A549 treated with CORT108297 at 1 μM for 4 hours (cell line): ENCODE measurements at places on chromosomes 7 and 10. TPM values are rescaled to one million over a fixed set of nuclear protein-coding genes. Genes with fewer than 3 reads are reported as not detected.

Gene FGL2
- total RNA-seq: not detected in 5 replicates

Gene SBDS
- 98.1 to 128 TPM (median 105 TPM) in 5 replicates for total RNA-seq

Gene CTAGE4
- not detected in 5 replicates for total RNA-seq

Gene RSPH10B
- 0.04 to 0.12 TPM (median 0.10 TPM) in 3 of 5 replicates, not detected in the others for total RNA-seq

Gene TRA2A
- 69.6 to 91.0 TPM (median 71.2 TPM) in 5 replicates for total RNA-seq

Gene AIFM2
- 28.8 to 38.2 TPM (median 37.4 TPM) in 5 replicates for total RNA-seq

Gene MYO1G
- total RNA-seq: 0.08 to 0.14 TPM (median 0.12 TPM) in 5 replicates

Gene CAMK2B
- total RNA-seq: 0.12 to 0.27 TPM (median 0.17 TPM) in 5 replicates

Gene PPP1R3C
- total RNA-seq: 17.2 to 22.9 TPM (median 20.4 TPM) in 5 replicates

Gene GIMAP5
- 0.14 TPM in 1 of 5 replicates, not detected in the others for total RNA-seq

Gene CYP17A1
- 0.05 TPM in 1 of 5 replicates, not detected in the others for total RNA-seq

Gene AKR1C8
- 0.09 to 0.42 TPM (median 0.15 TPM) in 4 of 5 replicates, not detected in the other for total RNA-seq

Gene CYP2C9
- 0.03 to 0.14 TPM (median 0.06 TPM) in 3 of 5 replicates, not detected in the others for total RNA-seq

Gene MKI67
- total RNA-seq: 54.3 to 83.1 TPM (median 63.0 TPM) in 5 replicates

Gene MAGI2
- total RNA-seq: 0.27 to 0.46 TPM (median 0.39 TPM) in 5 replicates

Gene BMPER
- 6.0 to 10.3 TPM (median 7.0 TPM) in 5 replicates for total RNA-seq

Gene LIPN
- total RNA-seq: not detected in 5 replicates

Gene RAB19
- not detected in 5 replicates for total RNA-seq
